ENCODE measurements at places on chromosomes 16 and 17.

- DNase-seq, result peak; percentile 85
These were observed 541 bp upstream of the RBBP6 start for GRCh38 chr16:24538756-24539294.

GRCh38 chr17:41578971-41579370, 7.1 kb upstream of the KRT9 start:
- DNase-seq, result no peak

DNA sequence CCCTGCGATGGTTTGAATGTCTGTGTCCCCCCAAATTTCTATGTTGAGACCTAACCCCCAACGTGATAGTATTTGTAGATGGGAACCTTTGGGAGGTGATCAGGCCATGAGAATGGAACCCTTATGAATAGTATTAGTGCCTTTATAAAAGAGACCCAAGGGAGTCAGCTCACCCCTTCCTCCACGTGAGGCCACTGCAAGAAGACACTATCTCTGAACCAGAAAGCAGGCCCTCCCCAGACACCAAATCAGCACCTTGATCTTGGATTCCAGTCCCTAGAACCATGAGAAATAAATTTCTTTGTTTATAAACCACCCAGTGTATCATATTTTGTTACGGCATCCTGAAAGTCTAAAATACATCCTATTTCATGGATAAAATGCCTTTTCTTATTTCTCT, 64.4 kb upstream of the LRRC37A3 start:
- DNase-seq, result no peak

- no peak for DNase-seq
These were observed 754 bp upstream of the SLFN11 start for GRCh38 chr17:35373984-35374765.

GRCh38 chr16:67504031-67505021, 21.0 kb upstream of the AGRP start:
- peak; percentile 23 for DNase-seq

GRCh38 chr17:4055014-4055413, 87.8 kb downstream of the ZZEF1 start:
- no peak for DNase-seq

GRCh38 chr17:16918443-16918842, 53.5 kb downstream of the TNFRSF13B start:
- DNase-seq, result no peak

DNA sequence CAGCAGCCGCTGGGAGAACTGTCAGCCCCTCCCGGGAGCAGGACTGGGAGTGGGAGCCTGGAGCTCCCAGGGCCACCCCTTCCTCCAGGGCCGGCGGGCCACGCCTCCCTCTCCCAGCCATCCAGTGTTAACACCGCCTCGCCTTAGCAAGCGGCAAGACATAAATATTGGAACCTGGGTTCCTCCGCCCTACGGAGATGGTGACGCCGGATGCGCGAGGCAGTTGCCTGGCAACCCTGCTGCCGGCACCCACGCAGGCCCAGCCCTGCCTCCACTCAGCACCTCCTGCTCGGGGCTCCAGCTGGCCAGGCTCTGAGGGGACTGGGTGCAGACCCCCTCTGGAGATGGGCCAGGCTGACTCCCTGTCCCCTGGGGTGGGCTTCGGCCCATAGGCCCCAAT, 27.4 kb upstream of the CACNA1H start:
- DNase-seq, result peak; percentile 30

- no peak for DNase-seq
These were observed 21.5 kb upstream of the OR1F1 start for GRCh38 chr16:3166505-3166886.

- DNase-seq, result no peak
These were observed 920.2 kb upstream of the SOX9 start for GRCh38 chr17:71200597-71200996.

GRCh38 chr17:372157-373152, 19.8 kb upstream of the RPH3AL start:
- DNase-seq, result no peak

DNA sequence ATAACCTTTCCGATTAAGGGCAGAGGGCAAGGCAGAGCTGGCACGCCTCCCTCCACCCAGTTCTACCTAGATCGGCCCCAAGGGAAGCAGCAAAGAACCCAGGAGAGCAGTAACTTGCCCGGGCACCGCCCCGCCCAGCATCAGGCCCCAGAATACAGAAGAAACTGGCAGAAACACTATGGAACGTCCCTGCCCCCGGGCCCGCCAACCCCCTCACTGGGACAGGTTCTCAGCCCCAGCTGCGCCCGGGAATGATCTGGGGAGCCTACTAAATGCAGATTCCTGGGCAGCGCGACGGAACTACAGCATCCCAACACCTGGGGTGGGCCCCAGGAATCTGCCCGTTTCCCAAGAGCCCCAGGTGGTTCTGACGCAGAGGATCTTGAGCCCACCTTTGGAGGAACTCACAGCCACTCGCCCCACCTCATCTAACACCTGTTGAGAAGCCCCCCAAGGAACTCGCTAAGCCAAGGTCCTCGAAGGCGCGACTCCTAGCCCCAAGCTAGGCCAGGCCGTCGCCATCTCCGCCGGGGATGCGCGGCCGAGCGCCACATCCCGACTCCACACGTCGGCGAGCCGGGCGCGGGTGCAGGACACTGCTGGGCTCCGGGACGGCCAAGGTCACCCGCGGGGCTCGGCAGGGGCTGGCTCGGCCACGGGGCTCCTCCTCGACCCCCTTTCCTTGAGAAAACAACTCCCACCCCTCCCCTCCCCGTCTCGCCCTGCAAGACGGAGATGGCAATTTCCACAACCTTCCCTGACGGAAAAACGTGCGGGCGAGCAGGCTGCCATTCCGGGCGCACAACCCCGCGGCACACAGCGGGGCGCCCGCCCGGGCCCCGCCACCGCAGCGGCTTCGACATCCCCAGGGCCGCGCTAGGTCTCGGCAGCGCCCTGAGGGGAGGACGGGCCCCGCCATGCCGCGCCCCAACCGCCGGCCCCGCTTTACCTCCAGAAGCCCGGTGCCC, 913 bp downstream of the CDIP1 start:
- DNase-seq, result no peak

DNA sequence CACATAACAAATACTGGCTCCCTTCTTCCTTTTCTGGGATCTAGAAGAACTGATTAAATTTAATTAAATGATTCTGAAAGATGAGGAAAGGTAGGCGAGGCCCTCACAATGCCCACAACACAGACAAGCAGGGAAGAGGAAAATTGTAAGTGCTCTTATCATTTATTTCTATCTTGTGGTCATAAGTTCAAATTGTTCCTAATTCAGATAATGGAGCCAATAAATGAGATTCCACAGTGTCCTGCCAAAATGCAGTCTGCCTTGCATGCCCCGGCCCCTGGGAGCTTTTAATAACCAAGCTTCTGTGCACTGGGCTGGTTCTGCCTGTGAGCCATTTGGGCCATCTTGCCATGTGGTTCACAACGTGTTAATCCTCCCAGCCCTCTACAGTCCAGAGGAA, 97.0 kb downstream of the CMC2 start:
- DNase-seq, result no peak

DNA sequence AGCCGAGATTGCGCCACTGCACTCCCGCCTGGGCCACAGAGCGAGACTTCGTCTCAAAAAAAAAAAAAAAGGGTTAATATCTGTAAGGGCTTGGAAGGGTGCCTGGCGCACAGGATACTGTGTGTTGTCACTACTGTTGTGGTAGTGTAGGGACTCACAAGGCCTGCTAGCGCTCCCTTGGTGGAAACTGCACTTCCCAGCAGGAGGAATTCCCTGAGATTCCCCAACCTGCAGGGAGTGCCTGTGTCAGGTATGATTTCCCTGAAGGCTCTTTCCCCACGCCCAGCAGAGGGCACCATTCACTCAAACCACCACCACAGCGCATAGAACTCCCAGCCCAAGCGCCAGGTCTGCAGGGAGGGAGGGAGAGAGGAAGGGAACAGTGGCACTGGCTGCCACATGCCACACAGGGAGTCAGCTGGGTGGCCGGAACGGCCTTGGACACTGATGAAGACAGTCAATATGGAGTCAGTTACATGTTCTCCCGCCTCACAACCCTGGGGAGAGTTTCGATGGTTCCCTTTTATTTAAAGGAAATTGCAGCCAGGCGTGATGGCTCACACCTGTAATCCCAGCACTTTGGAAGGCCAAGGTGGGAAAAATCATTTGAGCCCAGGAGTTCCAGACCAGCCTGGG, 32.7 kb upstream of the CDH1 start:
- peak; percentile 61 for DNase-seq

- no peak for DNase-seq
These were observed 19.2 kb downstream of the RNF213 start for GRCh38 chr17:80279895-80280294.

DNA sequence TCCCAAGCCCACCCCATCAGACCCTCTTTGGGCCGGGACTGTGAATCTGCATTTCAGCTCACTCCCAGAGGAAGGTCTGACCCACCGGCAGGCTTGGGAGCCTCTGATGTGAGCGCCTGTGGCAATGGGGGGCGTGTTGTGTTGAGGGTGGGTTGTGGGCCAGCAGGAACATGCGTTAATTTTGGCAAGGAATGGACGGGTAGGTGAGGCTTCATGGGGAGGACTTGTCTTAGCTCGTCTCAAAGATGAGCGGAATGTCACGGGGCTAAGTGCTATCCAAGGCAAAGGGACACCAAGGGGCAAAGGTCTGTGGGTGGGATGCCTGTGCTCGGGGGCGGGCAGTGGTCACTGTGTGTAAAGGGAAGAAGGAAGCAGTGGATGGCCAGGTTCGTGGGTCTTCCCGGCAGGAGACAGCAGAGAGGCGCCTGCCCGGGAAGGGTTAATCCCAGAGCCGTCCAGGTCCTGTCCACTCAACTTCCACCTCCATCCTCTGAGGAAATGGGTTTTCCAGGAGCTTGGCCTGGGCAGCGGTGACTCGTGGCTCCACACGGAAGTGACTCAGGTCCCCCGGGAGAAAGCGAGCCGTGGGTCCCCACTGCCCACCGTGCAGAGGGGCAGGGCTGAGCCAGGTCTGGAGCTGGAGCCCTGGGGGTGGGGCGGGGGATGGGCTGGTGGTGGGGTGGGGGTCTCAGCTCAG, 17.4 kb downstream of the ADGRG1 start:
- no peak for DNase-seq

DNA sequence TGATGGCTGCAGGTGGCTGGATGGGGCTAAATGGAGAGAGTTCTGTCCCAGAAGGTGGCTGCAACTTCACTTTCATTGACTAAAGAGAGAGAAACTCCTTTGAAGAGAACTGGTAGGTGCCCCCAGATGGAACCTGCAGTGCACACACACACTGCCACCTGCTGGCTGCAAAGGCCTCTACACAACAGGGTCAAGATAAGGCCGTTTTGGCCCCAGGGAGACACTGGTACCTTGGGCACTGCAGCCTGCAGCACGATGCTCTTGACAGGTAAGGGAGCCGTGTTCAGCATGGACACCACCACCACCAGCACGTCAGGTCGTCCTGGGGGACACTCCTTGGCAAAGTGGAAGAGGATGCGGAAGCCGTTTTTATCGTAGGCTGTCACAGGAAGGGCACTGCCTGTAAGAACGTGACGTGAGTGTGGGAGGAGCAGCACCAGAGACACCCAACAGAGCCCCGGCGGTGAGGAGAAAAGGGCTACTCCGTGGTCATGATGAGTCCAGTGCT, 22.7 kb downstream of the GGA3 start:
- DNase-seq, result peak; percentile 78

GRCh38 chr17:2181206-2181896, 122.2 kb downstream of the SMG6 start:
- DNase-seq, result no peak

DNA sequence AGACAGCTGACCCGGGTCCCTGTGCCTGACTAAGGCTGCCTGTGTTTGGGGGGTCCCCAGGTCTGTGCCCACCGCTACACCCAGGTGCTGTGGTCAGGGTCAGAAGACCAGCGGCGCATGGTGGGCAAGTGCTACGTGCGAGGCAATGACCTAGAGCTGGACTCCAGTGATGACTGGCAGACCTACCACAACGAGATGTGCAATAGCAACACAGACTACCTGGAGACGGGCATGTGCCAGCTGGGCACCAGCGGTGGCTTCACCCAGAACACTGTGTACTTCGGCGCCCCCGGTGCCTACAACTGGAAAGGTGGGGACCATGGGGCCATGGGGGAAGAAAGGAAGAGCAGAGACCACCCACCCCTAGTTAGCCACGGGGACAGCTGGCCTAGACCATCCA, 12.1 kb downstream of the ITGA3 start:
- no peak for DNase-seq

DNA sequence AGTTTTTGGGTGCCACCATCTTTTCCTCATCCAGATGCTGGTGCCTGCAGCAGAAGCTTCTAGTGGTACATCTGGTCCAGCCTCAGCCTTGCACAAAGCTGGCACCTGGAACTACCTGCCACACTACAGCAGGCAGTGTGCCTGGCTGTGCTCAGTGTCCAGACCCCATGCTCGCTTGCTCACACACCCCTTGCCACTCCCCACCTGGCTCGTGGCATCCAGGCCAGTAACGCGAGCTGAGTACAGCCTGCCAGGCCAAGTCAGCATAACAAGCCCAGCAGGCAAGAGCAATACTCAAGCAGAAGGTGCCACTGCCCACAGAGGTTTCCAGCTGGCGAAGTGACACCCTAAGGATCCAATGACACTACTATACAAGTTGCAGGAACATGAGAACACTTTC, 29.7 kb upstream of the KIF2B start:
- no peak for DNase-seq

- DNase-seq, result no peak
These were observed 271.0 kb downstream of the C16orf95 start for GRCh38 chr16:87046235-87046634.

Data from RKO (cell line).